ENCODE measurements at places on chromosomes 6 and 20. TPM values are rescaled to one million over a fixed set of nuclear protein-coding genes. Genes with fewer than 3 reads are reported as not detected.
A peak's percentile ranks its signal among the peaks of the same experiment; 100 is the strongest.

DNA sequence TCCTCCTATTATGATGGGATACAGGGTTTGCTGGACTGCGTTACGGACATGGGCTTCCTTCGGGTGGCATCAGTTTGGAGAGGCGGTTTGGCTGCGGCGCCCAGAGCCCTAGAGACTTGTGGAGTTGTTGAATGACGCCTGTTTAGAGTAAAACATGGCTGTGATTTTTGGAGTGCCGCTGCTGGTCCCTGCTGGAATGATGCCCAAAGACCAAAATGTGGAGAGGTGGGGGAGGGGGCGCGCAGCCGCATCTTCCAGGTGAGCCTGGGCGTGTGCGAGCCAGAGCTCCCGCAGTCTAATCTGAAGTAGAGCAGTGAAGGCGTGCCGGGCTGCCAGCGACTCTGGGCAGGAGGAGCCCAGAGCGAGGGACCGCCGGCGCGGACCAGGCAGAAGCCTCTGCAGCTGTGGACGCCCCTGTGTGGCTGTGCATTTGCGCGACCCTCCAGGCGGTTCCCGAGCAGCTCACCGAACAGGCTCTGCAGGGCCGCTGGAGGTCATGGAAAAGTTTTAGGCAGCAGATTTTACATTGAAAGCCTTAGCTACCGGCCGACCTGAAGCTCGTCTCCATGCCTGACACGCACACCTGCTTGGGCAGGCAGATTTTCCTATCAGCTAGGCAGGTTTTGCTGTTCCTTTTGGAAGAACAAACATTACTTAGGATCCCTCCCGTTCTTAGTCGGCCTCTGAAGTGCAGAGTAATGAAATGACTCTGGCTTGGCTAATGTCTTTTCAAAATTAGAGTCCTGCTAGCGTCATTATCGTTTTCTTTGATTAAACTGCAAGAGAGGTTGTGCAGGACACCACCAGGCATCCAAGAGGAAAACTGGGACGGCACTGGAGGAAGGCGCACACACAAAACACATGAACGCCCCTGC, 298.2 kb downstream of the PHACTR1 start:
- peak; percentile 16 for DNase-seq

DNA sequence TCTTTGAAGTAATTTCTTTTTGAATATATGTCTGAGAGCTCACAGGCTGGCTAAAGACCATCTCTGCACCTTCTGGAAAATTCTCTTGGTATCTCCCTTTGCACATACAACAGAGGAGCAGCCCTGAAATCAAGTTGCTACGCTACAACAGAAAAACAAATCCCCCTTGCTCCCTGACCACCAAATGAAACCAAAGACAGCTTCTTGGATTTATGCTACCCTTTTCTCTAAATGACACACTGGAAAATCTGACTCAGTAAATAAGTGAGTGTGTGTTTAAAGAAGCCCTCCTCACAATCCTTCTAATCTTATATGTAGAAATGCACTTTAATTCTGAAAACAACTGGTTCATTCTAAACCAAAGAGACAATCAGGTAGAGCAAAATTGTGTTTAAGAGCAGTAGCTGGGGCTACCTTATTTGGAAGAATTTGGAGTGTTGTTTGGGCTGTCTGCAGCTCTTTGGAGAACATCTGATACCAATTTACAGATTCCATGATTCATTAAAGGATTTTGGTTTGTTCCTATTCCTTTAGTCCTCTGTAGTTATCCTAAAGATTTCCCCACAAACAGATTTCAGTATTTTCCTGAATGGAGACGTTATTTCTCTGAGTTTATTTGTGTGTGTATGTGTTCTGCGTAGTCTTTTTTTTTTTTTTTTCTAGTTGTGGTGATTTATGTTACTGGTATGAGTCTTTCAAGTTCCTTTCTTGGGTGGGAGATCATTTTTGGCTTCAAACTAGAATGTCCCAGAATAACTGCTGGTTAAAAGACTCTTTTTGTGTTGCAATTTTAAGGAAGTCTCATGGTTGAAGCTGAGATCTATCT, 36.4 kb upstream of the UTRN start:
- no peak for DNase-seq

The BPI gene
- 0.98 TPM for polyA plus RNA-seq

- DNase-seq, result no peak
Observed at GRCh38 chr20:9280666-9281065, 211.8 kb downstream of the PLCB4 start.

The NHSL1 gene
- 64.2 TPM for polyA plus RNA-seq

The HLA-DRA gene
- 56.3 TPM for polyA plus RNA-seq

- DNase-seq, result no peak
Observed at GRCh38 chr6:161498359-161498758, 224.5 kb upstream of the AGPAT4 start.

DNA sequence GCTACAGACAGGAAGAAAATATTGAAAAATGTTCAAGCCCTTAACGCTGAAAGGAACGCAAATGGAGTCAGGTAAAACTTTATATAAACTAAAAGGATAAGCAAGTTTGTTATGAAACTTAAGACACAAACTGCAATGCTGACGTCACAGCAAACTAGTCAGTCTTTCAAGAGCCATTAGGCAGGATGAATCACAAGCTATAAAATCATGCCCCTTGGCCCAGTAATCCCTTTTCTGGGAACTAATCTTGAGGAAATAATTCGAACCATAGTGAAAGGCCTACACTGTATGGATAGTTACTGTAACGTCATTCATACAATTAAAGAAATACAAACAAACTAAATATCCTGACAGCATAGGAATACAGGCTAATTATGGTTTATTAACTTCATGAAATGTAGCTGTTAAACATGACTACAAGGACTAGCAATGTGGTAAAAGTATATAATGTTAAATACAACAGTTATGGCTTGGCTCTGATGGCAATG, 42.7 kb upstream of the HINT3 start:
- no peak for DNase-seq

- DNase-seq, result no peak
Observed at GRCh38 chr6:150567823-150568383, 31.8 kb upstream of the PLEKHG1 start.

The ARMH2 gene
- polyA plus RNA-seq, result 0.23 TPM

- no peak for DNase-seq
Observed at GRCh38 chr20:61442075-61442670, 190.1 kb downstream of the CDH4 start.

- peak; percentile 48 for DNase-seq
Observed at GRCh38 chr20:19758501-19759331, 658 bp downstream of the RIN2 start.

GRCh38 chr6:151276112-151276740, 36.5 kb downstream of the AKAP12 start:
- DNase-seq, result no peak

The OSER1 gene
- polyA plus RNA-seq, result 41.6 TPM

DNA sequence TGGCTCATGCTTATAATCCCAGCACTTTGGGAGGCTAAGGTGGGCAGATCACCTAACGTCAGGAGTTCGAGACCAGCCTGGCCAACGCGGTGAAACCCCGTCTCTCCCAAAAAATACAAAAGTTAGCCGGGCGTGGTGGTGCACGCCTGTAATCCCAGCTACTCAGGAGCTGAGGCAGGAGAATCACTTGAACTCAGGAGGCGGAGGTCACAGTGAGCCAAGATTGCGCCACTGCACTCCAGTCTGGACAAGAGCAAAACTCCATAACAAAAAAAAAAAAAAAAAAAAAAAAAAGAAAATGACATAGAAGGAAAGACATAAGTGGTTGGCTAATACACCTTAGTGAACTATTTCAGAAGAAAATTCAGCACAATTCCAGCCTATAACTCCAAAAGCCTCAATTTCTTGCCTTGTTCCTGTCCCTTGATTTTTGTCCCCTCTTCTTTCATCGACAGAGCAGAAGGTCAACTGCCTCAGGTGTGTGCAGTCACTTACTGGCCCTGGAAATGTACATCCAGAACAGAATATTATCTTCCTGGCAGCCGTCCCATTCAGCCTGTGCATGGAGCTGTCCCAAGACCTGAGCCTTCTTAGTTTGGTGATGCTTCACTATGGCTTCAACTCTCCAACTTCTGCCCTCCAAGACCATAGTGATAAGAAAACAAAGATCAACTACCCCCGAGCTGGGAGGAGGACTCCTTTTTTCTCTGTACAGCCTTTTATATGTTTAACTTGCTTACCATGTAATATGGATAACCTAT, 117.6 kb downstream of the LY86 start:
- DNase-seq, result no peak

The DDO gene
- 2.1 TPM for polyA plus RNA-seq

DNA sequence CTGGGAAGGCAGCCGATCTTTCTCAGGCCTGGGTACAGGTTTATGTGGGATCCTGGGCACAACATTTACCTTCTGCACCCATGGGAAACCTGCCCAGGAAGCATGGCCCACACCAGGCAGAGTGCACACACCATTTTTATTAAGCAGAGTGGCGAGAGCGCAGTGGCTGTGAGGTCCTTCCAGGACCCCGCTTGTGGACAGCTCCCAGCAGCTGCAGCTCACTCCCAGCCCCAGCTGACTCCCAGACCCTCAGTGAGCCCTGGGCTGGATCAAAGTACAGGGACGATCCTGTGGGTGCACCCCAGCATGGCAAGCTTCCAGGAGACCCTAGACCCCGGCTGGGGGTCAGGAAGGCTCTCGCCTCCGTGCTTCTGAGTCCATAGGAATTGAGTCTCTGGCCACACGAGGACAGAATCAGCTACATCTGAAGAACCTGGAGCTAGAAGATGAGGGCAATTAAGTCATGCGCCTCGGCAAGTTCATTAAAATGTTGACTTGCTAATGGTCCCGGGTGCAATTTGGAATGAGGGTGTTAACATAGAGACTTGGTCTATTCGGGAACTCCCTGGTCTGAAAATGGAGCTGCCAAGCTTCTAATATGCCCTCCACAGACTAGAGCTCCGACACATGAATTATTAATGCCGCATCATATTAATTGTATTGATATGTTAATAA, 65.4 kb upstream of the SLCO4A1 start:
- peak; percentile 18 for DNase-seq

GRCh38 chr6:101776919-101777350, 383.4 kb downstream of the GRIK2 start:
- no peak for DNase-seq

DNA sequence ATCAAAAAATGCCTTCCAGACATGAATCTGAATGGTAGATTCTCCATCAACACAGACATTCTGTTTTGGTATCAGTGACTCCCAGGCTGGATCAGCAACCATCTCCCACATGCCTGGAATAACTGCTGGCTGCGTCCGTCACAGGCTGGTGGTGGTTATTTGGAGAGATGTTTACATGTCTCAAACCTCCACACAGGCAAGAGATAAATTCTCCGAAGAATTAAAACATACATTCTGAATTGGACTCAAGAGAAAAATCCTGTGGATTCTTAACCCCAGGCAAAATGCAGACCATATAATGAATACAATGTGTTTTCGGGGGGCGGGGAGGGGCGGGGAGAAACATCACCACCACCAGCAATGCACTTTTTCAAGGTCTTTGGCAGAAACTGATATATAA, 108.2 kb downstream of the THBS2 start:
- no peak for DNase-seq

DNA sequence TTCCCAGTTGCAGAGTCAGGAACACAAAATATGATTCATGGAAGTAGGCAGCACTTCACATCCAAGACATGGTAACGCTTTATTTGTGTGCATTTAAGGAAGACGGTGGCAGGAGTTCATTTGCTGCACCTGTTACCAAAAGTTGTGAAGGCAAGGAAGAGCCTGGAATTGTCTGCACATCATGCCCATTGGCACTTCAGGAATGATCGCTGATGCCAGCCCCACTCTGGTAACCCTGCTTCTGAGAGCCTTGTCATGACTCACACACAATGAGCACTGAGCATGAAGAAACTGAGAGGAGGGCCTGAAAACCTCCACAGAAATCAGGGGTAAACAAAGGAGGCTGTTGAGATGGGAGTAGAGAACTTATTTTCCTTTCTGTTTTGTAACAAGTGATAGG, 181.1 kb downstream of the RPS12 start:
- DNase-seq, result no peak

GRCh38 chr6:103396768-103397167, 1463.0 kb downstream of the HACE1 start:
- no peak for DNase-seq

DNA sequence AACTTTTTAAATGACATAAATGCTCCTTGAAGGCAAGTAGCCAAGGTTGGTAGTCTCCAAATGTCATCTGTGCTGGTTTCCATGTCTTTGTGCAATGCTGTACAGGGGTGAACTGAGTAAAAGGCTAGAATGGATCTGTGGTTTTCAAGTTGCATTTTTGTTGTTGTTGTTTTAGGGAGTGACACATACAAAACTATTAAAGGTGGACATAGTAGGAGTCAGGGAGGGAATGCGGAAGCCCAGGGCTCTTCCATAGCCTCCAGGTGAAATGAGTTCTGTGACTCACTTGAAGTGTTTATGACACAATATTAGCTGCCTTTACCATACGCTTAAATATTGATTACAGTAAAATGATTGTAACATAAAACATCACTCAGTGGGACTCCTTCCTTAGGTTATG, 22.5 kb upstream of the QKI start:
- no peak for DNase-seq

DNA sequence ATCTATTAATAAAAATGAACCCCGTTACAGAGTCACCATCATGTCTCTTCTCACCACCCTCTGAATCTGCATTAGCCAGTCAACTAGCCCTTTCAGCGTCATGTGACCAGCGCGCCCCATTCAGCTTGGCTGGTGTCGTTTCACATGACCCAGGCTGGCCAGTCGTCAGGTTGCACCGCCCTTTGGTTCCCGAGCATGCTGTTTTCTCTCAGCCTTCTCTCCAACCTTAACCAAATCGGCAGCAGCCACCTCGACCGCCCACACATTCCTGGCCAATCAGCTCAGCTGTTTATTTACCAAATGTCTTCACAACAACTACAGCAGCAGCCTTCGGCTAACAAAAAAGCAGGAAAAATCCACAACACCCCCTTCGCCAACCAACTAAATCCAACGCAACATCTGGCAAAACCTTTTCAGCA, 5.6 kb downstream of the SRSF3 start:
- no peak for DNase-seq

DNA sequence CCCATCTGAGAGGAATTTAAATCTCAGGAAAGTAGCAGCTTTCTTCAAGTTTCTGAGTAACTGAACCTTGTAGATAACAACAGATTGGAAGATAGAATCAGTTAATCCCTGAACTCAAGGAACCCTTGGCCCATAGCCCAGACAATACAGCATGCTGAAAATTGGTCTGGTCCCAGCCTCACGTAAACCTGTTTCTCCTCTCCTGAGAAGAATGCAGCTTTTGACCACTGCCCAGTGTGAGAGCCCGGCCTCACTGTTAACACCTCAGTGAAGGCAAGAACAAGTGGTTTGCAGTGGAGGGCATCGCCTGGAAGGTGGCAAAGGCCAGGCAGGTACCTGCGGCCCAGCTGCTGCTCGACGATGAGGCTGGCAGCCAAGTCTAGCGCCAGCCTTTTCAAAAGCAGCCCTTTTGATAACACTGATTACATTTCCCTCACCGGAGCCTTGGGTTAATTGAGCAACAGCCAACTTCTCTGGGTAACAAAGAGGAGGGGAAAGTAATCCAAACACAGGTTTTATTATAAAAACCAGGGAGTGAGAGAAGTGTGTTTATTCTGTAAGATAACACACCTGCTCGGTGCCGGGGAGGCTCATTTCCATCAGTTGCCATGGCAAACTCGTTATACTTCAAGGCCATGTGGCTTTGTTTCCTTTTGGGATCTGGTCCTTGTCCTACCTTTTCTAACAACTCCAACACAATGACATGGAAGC, 54.0 kb downstream of the TRAF3IP2 start:
- DNase-seq, result peak; percentile 68

- DNase-seq, result no peak
Observed at GRCh38 chr6:94623586-94623985, 953.7 kb upstream of the MANEA start.

All from right lung (tissue), 10 donors.